NCI-H1417 (cell line): ENCODE measurements at places on chromosomes 6 and 20.

DNA sequence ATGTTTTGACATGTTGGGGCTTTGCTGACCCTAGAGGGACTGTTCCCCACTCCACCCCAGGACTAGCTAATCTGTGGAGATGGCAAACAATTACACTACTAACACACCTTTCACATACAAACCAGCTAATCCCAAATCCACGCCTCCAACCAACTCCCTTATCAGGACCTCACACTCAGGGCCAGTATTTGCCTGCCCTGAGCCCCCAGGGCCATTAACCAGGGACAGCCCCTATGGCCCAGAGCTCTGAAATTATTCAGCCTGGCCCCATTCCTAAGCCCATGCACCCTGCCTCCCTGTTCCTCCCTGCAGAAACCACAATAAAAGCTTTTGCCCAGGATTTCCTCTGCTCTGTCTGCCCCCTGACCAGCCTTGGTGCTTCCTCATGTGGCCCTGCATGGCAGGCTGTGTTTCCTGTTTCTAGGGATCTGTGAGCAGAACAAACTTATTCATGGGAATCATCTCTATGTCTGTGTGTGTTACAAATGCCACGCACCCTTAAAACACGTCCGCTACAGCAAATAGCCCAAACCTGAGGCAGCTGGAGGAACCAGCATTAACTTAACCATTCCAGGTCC, 121.2 kb downstream of the PXDC1 start:
- no peak for DNase-seq

GRCh38 chr6:19083801-19084200, 696.7 kb downstream of the RNF144B start:
- no peak for DNase-seq

GRCh38 chr20:52814371-52814770, 157.8 kb upstream of the TSHZ2 start:
- no peak for DNase-seq

DNA sequence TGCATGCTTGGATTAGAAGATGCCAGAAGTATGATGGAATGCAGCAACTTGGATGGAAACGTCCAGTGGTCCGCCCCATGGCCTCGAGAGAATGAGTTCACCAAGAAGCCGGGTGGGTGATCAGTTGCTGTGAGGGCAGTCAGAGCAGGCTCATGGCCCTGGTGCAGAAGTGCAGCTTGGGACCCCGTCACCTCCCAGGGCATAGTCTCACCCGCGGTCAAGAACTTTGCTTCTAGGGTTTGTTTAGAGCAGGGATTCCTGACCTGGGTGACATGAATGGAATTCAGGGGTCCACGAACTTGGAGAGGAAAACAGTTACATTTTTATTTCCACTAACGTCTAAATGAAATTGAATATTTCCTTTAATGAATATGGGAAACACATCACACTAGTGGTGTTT, 216.5 kb upstream of the SNX9 start:
- no peak for DNase-seq

GRCh38 chr20:726160-726559, 42.1 kb downstream of the SLC52A3 start:
- DNase-seq = no peak

DNA sequence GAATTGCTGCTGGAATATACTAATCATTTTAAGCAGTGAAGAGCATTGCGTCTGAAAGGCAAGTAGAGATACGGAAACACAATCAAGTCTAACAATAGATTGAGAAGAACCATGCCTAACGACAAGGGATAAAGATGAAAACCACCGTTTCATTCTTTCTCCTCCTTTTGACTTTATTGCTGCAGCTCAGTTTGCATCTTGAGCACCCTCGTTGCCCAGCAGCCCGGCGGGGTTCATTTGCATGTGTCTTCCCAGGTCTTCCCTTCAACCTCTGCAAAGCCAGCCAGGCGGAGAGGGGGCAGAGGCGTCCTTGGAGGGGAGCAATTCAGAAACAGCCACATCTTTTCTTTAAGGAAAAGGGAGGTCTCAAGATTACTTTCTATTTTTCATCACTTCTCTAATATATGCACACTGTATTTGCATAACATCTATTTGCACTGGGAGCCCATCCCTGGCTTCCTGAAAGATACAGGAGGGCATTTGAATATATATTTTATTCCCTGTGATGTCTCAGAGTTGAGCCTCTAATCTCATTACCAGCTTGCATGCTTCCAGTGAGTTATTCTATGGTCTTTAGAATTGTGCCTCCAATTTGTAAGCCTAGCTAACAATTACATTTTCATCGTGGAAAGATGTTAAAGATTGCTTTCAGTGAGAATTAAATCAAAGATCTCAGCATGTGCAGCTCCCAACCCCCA, 18.7 kb upstream of the PXDC1 start:
- DNase-seq = no peak

GRCh38 chr20:48599106-48599747, 228.6 kb downstream of the PREX1 start:
- DNase-seq = no peak
